Hematopoietic multipotent progenitor cell treated with erythropoietin and hydrocortisone succinate and interleukin-3 and kit ligand, for 8 days (in vitro differentiated cells): ENCODE measurements at places on chromosomes 2 and 18.
A peak's percentile ranks its signal among the peaks of the same experiment; 100 is the strongest.

DNA sequence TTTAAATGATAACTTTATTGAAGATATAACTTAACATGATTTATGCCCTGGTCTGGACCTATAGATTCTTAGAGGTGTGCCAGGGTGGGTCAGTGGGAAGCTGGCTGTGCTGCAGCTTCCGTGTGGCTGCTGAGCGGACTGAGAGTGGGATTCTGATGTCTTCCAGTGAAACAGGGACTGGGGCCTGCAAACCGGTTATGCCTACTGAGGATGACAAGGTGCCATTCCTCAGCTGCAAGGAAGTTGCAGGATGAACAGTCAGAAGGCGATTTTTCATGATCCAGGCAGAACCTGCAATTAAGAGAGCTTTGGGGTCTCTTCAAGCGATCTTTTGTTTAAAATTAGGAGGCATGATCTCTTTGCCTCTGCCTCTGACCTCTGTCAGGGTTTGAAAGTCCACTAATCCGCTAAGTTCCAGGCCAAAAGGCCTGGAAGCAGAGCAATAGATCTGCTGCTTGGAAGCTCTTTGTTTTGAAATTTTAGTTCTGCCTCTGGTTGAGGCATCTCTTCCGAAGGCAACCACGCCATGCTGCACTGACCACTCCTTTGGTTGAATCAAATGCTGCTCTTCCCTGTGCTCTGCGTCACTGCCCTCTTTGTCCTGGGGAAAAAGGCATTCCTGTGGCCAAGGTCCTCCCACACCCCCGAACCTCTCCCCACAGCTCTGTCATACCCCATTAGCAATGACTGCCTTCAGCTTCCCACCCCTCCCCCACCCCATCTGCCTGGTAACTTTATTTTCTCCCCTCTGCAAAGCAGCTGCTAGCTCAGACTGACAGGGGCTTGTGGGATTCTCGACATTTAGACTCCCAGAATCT, 2.0 kb downstream of the TMEM169 start:
- DNase-seq = no peak

GRCh38 chr2:119184512-119184911, 26.0 kb upstream of the C1QL2 start:
- no peak for DNase-seq

GRCh38 chr2:158131919-158132566, 30.4 kb downstream of the UPP2 start:
- no peak for DNase-seq

DNA sequence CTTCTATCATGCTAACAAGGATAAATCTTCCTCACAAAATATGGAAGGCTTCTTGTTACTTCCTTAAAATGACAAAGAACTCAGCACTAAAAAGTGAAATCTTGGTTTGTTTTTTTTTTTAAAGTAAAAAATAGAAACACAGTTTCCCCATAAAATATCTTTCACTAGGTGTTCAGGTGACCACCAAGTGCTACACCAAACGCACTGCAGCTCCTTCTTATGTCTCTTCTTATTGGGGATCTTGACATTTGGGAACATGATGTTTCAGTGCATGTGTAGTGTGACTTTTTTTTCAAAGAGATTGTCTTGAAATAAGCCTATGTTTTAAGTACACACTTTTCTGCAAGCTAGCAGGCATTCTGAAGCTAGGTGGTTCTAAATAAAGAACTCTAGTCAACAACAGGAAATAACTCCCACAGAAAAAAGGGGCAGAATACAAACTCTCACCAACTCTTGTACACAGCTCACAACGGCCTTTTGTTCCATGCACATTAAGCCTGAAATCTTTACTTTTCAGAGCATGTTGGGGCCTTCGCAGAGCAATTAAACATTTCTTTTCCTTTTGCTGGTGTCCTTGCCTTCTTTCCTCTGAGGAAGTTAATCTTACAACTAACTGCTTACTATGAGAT, 13.2 kb upstream of the SERTAD2 start:
- no peak for DNase-seq

DNA sequence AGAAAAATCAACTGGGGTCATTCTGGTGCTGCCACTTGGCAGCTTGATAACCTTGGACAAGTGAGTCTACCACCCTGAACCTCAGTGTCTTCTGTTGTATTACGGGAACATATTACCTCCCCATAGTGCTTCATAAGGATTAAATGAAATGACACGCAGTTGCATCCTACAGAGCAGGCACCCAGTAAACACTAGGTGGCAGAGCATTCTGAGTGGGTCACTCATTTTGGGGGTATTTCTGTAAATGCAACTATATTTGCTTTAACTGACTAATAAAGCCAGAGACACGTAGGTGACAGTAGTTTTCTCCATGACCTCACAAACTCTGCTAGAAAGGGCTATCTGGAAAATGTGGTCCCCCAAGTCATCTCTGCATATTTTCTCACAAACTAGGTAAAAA, 4.7 kb downstream of the CD226 start:
- no peak for DNase-seq

DNA sequence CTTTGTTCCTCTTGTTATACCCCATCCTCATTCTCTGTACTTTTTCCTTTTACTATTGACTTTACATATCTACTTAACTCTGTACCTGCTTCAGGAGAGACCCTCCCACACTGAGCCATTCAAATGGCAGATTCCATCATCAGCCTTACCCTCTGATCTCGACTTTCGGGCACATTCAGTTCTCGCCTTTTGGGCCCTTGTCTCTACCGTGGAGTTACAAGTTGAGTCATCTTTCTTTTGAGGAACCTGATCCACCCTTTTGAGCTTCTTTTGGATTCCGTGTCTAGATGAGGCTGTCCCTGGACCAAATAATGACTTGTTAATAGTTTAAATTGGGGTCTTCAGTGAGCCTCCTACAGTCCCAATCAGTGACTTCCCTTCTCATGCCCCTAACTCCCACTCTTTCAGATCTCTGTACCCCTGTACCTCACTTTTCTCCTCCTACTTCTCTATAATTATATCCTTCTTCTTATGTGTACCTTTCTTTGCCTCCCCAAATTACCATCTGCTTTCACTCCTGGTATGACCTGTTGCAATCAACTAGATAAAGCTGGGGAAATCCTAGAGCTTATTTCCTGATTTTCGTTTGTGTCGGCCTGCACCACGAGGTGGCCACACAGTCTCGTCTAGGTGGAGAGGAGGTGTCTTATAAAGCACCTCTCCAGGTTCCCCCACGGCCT, 17.2 kb downstream of the SP110 start:
- no peak for DNase-seq

GRCh38 chr2:39689876-39690275, 24.2 kb downstream of the TMEM178A start:
- no peak for DNase-seq

DNA sequence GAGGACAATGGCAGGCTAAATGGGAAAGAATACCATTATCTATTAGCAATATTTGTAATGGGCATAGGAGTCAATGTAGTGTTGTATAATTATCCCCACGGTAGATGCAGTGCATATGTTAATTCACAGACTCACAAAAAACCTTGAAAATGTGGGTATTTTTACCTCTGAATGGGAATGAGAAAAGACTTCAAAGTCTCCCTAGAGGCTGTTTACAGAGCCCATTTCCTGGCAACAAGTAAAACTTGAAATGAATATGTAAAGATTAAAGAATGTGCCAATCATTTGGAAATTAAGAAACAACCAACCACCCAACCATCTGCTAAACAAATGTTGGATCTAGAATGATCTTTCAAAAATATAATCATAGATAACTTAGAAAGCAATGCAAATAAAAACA, 27.1 kb downstream of the TRPM8 start:
- DNase-seq = no peak

GRCh38 chr2:237244178-237244577, 158.5 kb downstream of the COPS8 start:
- DNase-seq = no peak

GRCh38 chr2:163081754-163082153, 243.2 kb upstream of the KCNH7 start:
- no peak for DNase-seq

DNA sequence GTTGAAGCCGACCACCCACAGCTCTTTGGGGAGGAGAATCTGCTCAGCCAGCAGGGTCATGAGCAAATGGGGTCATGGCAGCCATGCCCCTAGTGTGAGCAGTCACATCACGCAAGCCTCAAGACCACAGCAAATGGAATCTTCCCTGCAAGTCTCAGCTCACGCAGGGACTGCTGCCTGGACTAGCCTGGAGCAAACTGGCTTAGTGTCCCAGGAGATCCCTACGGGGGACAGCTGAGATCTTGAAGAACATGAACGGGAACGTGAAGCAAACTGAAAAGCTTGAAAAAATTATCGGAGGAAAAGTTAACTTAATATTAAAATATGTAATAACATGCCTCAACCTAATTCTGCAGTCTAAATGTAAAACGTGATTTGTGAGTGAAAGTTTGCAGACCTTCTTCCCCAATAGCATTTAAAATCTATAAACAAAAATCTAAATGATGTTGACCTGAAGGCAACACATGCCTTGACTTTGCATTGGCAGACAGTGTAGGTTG, 118.4 kb downstream of the FAM124B start:
- no peak for DNase-seq

DNA sequence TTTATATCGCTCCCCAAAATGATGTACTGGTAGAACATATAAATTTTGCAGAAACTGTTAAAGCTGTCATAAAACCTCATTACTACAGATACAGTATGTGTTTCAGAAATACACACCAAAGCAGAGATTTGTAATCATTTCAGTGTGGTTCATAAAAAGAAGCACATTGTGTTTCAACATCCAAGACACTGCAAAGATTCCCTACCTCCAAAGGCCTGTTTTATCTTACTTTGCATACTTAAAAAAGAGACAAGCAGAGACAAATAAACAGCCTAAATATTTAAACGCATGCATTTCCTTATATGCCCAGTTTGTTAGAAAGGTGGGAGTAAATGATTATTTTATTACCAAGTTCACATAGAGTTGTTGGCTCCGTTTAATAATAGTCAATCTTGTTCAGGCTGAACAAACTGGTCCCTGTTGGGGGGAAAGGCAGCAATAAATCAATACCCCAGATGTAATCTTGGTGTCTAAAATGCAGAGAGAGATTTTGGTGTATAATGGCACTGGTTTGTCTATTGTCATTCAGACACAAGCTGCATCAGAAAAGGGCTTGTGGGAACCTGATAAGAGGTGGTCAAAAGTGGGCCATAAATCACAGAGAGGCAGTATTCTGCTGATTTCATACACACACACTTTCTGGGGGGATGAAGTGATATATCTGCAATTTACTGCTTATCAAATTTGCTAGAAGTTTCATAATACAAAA, 321.4 kb upstream of the ETAA1 start:
- no peak for DNase-seq

DNA sequence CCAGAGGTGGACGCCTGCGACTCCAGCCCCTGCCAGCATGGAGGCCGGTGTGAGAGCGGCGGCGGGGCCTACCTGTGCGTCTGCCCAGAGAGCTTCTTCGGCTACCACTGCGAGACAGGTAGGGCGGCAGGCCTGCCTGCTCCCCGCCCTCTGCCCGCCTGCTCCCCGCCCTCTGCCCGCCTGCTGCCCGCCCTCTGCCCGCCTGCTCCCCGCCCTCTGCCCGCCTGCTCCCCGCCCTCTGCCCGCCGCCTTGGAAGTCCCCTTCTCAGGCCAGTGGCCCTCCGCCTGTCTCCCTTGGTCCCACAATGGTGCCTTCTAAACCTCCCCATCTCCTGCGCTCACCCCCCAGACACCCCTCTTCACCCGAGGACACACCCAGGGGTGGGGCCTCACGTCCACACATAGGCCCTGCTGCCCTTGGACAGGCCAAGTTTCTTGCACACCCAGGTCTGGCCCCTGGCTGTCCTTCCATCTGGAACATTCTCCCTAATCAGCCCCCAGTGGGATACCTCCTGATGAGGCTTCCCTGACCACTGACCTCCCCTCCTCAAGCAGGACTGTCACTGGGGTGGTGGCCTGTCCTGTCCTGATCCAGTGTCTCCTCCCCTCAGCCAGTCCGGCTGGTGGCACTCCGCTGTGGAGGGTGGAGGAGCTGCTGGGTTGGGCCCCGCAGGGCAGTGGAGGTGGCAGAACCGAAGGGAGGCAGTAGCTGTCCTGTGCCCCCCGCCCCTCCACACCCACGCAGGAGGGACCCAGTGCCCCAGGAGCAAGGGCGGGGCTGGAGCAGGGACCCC, 37.9 kb downstream of the MTERF4 start:
- no peak for DNase-seq

GRCh38 chr2:217902379-217903141, 100.2 kb downstream of the TNS1 start:
- DNase-seq = peak; percentile 42

DNA sequence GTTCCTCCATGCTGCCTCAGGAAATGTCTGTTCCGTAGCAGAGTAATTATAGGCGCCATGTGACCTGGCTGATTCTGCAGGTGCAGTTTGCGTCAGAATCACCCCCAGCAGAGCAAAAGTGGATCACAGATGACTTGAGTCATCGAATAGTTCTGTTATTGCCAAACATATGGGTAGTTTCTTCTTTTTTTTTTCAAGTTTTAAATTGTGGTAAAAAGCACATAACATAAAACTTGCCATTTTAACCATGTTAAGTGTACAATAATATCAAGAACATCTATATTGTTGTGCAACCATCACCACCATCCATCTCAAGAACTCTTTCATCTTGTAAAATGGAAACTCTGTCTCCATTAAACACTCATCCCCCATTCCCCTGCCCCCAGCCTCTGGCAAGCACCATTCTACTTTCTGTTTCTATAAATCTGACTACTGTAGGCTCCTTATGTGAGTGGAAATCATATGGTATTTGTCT, 177.7 kb upstream of the TWIST2 start:
- DNase-seq = no peak

DNA sequence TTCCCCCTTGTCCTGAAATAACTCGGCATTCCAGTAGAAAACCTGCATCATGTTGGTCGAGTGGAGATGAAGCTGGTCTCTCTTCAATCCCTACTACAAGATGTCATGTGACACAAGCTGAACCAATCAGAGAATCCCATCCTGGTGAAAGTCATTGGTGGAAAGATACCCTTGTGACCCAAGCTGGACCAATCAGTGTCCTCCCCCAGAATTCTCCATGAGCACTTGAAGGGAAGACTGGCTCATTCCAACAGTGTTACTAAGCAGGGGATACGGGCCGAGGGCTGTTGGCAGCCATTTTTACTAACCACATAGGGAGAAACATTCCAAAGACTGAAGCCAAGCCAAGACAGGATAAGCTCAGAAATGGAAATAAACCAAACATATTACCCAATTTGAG, 298.3 kb downstream of the ICOS start:
- no peak for DNase-seq

- DNase-seq = no peak
Measured at GRCh38 chr2:69100220-69100723, 87.3 kb downstream of the ANTXR1 start.

- DNase-seq = no peak
Measured at GRCh38 chr2:23009545-23010149, 375.3 kb upstream of the KLHL29 start.

GRCh38 chr18:21803495-21803894, 62.9 kb downstream of the MIB1 start:
- DNase-seq = no peak

DNA sequence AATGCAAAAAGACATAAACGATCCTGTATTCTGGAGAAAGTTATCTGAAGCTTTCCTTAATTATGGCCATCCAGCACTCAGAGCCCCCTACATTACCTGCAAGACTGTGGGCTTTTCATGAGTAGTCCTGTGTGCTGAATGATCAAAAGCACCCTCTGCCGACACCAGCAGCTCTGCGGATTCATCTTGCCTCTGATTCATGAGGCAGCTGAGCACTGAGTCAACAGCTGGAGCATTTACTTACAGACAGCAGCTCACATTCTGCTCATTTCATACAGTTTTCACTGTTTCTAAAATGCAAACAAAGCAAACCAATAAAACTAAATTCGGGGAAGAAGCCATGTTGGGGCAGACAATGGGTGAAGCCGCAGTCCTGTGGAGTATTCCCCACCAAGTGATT, 886.5 kb downstream of the CNTNAP5 start:
- no peak for DNase-seq
